Activated CD4-positive, alpha-beta memory T cell treated with anti-CD3 and anti-CD28 coated beads for 36 hours (primary cell): ENCODE measurements at places on chromosomes 7 and 10. TPM values are rescaled to one million over a fixed set of nuclear protein-coding genes. Genes with fewer than 3 reads are reported as not detected.
A peak's percentile ranks its signal among the peaks of the same experiment; 100 is the strongest.

DNA sequence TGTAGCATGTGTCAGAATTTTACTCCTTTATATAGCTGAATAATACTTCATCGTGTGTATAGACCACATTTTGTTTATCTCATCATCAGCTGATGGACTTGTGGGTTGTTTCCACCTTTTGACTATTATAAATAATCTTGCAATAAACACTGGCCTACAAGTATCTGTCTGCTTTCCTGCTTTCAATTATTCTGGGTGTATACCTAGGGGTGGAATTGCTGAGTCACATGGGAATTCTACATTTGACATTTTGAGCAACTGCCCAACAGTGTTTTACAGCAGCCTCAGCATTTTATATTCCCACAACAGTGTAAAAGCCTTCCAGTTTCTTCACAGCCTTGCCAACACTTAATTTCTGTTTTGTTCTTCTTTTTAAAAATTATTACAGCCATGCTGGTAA, 200.3 kb upstream of the PRSS1 start:
- no peak for DNase-seq

DNA sequence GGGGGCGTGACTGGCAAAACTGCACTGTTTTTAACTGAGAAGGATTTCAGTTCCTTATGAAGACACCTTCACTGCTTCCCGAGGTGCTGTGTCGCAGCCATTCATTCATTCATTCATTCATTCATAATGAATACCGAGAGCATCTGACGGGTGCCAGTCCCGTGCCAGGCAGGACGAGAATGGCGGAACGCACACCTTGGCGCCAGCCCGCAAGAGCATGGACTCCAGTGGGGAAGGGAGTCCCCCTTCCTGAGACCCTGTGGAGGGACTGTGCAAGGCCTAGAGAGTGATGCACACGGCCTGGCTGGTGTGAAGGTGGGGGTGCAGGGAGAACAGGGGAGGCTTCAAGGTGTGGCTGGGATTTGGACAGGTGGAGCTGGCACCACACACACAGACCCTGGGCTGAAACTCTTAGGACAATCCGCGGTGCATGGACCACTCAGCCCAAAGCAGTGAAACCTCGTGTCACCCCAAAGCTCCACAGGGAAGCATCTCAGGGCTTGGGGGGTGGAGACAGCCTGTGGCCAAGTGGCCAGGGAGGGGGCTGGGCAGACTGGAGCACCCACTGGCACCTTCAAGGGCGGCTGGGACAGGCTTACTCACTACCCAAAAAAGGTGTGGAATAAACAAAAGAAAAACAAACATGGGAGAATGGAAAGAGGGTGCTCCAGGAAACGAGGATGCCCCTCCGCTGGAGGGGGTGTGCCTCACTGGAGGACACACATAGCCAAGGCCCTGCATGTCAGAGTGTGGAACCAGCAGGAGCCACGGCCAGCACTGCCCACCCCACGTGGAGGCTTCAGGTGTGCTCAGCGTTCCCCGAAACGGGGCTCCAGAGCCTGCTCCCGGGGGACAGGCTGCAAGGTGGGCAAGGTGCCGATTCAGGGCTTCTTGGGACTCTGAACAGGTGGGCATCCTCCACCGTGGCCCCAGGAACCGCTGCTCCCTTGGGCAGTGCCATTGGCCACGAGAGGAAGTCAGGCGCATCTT, 37.7 kb downstream of the EBF3 start:
- DNase-seq: no peak

DNA sequence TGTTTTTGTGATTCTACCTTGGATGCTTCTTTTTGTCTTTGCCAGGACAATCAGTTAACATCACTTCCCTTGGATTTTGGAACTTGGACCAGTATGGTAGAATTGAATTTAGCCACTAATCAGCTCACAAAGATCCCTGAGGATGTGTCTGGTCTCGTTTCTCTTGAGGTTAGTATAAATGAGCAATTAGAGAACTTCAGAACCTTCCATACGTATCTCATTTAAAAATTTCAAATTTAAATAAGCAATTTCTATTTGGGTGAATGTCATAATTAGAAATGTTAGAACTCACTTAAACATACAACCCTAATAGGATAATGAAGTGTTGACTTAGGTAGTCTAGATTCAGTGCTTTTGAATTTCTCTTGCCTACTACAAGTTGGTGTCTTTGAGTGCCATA, 69.3 kb upstream of the ADRA2A start:
- no peak for DNase-seq

- no peak for DNase-seq
These were observed 453.0 kb downstream of the SORCS3 start for GRCh38 chr10:105094048-105094447.

DNA sequence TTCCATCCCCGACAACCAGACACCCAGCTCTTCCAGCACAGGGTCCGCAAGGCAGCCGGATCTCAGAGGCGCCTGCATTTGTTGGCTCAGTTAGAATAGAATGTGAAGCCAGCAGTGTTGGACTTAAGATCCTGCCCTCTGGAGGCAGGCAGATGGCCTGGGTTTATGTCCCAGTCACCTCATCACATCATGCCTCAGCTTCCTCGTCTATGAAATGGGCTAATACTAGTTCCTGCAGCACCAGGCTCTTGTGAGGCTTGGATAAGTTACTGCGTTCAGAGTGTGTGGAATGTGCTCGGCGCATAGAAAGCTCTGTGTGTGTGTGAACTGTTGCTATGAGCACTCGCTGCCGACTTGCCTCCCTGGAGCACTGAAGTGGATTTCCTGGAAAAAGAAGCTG, 202.5 kb upstream of the GPR26 start:
- no peak for DNase-seq

GRCh38 chr7:27242555-27243339, at the start of gene EVX1:
Gene EVX1 (plus strand): TSS chr7:27242802. CDS start chr7:27243031, 229 bp downstream.
- peak; percentile 69 for DNase-seq

- DNase-seq: no peak
These were observed 313.2 kb upstream of the KCND2 start for GRCh38 chr7:119959811-119960210.

DNA sequence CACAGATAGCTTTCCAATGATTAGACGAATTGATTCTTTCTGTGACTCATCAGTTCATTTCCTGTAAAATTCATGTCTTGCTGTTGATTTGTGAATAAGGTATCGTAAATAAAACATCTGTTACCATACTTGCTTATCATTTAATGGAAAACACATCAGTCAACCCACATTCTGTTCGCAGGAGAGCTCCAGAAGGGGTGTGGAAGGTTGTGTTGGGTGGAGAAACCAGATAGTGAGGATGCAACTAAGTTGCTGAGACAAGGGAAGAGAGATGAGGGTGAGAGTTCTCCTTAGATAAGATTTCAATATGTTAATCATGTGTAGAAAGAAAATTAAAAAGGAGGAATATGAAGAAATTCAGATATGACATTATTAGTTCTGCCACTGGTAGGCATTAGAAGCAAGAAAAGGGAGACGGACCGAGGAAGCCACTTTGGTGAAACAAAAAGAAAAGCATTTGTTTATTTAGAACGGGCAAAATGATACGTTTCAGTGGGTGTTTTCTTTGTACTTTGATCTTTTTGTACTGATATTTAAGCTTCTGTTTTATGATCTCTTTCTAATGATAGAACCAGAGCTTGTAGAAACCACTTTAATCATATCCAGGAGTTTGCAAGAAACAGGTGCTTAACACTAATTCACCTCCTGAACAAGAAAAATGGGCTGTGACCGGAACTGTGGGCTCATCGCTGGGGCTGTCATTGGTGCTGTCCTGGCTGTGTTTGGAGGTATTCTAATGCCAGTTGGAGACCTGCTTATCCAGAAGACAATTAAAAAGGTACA, 7.8 kb downstream of the CD36 start:
- no peak for DNase-seq

- peak; percentile 52 for DNase-seq
These were observed 13.4 kb downstream of the BRI3 start for GRCh38 chr7:98294798-98295382.

- DNase-seq: no peak
These were observed 4.0 kb downstream of the GFRA1 start for GRCh38 chr10:116268976-116269375.

DNA sequence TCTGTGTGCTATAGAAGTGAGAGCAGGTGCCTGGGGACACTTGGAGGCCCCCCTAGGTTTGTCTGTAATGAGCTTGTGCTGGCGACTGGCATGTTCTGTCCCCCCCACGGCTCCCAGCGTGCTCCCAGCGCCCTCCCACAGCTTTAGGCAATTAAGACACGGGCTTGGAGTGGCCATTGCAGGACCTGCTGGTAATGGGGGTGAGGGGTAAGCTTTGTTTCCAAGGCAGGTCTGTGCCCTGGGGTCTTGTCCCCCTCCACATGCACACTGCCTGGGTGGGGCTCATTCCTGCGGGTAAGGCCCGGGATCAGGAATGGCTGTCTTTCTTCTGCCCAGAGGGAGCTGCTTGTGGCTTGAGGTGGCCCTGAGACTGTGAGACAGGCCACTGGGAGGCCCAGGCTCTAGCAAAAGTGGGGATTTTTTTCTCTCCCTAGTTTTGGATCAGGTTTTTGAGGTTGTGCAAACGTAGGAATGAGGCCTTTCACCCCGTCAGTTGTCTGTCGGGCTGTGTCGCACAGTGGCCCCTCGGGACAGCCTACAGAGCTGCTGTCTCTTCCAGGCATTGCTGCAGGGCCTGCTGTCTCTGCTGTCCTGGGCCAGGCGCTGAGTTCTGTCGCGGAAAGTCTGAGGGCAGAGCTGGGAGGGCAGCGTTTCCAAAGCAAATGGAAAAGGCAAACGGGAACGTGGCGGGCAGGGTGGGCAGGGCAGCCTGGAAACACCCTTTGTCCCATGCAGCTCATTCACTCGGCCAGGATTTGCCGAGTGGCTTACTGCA, 107.4 kb downstream of the LHPP start:
- DNase-seq: no peak

- DNase-seq: no peak
These were observed 6.2 kb upstream of the MBL2 start for GRCh38 chr10:52778511-52779392.

DNA sequence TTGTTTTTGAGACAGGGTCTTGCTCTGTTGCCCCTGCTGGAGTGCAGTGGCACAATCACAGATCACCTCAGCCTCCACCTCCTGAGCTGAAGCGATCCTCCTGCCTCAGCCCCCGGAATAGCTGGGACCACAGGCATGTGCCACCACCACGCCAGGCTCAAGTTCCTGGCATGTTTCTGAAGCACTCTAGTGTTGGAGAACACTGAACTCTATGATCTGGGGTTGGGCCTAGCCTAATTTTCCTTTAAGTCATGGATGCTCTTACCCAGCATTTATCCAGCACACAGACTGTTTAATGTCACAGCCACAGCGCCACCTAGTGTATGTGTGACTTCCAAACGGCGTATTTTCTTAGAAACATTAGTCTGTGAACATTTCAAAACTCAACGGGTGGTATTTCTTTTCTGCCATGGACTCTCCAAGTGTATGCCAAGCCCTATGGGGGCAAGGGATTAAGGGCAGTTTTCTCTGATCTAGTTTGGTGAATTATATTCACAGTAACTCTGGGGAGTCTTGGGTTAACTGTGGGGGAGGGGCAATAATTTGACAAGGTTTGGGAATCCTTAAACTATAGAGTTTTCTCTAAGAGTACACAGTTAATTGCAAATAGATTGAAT, 91.8 kb downstream of the CREM start:
- peak; percentile 90 for DNase-seq

DNA sequence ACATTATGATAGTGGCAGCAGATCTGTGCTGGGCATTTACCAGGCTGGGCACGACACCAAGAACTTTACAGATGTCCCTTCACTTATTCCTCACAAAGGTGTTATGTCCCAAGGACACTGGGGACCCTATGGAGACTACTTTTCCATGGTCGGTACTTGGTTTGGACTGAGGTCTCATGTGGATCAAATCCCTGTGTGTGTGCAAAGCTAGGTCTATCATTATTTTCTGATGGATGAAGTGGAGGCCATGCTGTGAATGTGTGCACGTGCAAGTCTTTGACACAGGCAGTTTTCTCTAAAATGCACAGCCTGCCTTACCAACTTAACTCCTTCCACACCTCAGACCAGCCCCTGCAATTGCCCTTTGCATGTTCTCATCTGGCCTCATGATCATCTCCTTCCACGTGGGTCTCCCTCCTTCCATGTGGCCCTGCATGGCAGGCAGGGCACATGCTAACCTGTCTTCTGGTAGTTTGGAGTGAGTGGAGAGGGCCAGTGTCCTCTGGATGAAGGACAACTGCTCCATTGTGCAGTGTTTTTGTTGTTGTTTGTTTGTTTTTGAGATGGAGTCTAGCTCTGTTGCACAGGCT, 16.0 kb upstream of the ZNF273 start:
- DNase-seq: no peak

- DNase-seq: peak; percentile 56
These were observed 14.2 kb upstream of the SYPL1 start for GRCh38 chr7:106126170-106126938.

The EPO gene
- total RNA-seq: not detected

The ATXN7L1 gene
- total RNA-seq: 13.3 TPM

The GNAT3 gene
- total RNA-seq: not detected

The FRMD4A gene
- 0.31 TPM for total RNA-seq

The TRIL gene
- not detected for total RNA-seq
